ENCODE measurements at places on chromosomes 3 and 15.

DNA sequence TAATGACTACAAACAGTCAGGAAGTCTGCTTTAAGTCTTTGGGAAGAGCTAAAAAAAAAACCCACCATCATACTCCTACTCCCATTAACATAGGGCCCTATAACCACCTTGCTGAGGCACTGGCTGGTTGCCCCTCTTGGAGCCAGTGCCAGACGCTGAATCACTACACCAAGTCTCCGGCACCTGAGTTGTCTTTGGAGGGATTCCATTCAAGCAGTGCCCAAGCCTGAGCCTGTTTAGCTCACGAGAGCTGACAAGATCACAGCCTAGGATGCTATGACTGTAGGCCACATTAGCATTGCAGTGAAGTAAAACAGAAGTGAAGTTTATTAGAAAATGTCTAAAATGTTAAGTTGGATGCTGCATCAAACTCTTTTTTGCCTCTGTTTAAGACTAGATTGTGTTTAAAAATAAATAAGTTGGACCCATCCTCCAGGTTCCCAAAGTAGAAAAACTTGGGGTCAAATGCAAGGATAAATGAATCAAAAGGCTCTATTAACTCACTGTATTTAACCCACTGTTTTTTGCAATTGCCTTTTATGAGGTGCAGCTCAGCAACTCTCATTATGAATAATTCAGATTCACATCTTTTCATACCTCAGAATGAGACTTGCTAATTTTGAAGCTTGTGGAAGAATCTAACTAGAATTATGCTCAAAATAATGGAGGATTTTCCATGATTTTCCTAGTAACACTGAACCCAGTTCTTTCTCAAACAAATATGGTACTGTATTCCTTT is 461.9 kb downstream of the FOXP1 start:
- no peak for DNase-seq

DNA sequence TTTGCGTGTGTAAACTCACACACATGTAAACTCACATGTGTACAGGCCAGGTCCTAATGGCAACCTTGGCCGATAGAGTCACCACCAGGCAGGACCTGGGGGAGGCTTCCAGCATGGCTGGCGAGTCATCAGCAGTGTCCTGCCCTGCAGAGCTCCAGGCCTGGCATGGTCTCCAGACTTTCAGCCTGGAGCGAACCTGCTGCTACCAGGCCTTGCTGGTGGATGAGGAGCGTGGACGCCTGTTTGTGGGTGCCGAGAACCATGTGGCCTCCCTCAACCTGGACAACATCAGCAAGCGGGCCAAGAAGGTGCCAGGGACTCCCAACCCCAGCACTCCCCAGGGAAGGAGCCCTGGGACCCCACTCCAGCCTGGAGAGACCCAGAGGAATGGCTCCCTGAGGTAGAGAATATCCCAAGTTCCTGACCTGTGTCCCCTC is 1.0 kb downstream of the SEMA3B start:
- DNase-seq: peak; percentile 42

GRCh38 chr15:58513726-58514336 is 82.0 kb downstream of the LIPC start:
- no peak for DNase-seq

DNA sequence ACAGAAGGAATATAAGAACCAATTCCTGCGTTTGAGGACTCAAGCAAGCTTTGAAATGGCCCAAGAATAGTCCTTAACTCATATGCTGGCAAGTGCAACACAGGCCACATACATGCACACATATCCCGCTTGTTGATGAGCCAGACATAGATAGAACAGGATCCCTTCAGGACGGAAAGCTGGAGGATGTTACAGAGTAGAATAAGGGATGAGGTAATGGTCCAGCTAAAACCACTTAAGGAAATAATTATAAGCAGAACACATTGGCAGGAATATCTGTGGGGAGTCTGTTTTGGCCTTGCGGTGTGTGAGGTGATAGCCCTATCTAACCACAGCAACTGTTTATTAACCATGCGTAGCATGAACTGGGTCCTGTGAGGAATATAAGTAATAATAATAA is 25.0 kb downstream of the SCG3 start:
- DNase-seq: peak; percentile 72

DNA sequence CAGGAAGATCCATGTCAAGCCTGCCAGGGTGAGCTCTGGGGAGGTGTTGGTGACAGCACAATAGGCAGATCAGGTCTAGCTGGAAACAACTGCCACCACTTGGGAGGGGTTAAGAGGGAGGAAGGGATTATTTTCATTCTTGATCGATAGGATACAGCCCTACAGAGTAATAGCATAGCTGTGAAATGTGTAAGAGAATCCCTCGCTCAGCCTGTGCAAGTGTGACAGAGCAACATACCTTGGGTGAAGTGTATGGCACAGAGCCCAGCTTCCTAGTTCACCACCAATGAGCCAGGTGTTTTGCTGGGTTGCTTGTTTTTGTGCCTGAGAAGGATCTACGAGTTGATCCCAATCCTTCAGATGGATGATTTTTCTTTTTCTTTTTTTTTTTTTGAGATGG is 9.2 kb upstream of the DCUN1D1 start:
- no peak for DNase-seq

DNA sequence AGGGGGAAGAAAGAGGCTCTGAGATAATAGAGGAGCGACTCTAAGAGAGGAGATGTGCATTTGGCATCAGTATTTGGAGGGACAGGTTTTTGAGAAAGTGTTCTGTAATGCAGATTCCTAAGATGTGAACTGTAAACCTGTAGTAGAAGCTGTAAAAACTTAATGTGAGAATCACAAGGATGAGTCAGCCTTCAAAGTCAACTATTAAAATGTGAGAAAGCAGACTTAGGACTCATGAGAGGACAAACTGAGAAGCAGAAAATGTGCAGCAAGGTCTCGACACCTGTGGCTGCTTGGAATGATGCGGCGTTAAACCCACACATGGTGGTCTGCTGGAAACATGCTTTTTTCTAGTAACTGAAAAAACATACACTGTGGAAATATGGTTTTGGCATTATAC is 36.0 kb downstream of the USP13 start:
- no peak for DNase-seq

DNA sequence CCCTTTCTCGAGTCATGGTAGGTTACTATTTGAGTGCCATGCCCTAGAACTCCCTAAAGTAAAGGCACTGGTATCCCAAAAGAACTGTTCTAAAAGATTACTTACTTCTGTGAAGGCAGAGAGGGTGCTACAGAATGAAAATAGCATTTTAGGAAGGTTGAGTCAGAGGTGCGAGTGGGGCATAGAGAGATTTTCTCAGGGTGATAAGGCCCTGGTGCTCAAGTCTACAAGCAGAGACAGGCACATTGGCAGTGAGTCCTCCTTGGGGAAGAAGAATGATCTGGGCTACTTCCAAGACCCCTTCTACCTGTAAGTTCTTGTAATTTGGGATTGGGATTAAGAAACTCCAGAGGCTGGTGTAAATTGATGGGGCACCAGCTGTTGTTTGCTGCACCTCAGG is 96.7 kb downstream of the AKAP13 start:
- DNase-seq: no peak

- DNase-seq: no peak
These were observed 120.0 kb downstream of the DUT start for GRCh38 chr15:48451241-48451640.

GRCh38 chr3:45929042-45929679 is 14.1 kb upstream of the CXCR6 start:
- DNase-seq: peak; percentile 52

DNA sequence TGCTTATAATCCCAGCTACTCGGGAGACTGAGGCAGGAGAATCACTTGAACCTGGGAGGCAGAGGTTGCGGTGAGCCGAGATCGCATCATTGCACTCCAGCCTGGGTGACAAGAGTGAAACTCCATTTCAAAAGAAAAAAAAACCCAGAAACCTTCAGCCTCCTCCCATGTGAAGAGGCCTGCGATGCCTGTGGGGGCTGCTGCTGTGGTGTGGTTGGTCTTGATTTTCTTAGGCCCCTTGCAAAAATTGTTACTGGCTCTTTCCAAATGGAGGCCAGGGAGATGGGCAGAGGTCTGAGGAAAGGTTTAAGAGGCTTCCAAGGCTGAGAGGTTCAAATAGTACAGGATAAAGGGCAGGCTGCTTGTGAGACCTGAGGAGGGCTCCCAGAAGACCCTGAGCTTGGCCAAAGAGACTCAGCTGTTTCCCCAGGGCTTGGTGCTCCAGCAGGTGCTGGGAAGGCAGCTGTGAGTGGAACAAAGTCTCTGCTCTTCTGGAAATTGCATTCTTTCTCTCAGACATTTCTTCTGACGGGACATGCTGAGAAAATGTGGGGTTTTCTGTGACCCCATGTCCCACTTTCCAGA is 18.4 kb downstream of the GCSAM start:
- no peak for DNase-seq

- peak; percentile 5 for DNase-seq
These were observed 90.1 kb downstream of the SATB1 start for GRCh38 chr3:18334837-18335601.

DNA sequence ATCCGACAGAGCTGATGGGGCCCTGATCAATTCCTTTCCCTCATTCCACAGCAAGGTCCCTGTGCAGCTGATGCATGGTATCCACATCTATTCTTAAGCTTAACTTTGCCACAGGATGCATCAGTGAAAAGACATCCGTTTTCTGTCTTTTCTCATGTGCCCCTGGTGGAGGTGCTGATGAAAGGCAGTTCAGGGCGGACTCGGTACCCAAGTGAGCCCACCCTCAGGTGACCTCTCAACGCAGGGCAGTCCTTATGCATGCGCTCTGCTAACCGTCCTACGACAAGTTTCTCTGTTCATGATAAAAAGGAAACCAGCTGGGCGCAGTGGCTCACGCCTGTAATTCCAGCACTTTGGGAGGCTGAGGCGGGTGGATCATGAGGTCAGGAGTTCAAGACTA is 251.4 kb downstream of the ADAMTS17 start:
- no peak for DNase-seq

- DNase-seq: no peak
These were observed 577 bp downstream of the CHD2 start for GRCh38 chr15:92900731-92901071.

- DNase-seq: peak; percentile 67
These were observed 22.5 kb downstream of the SLC6A6 start for GRCh38 chr3:14424711-14425580.

GRCh38 chr15:101579631-101580163 is 72.5 kb downstream of the TM2D3 start:
- peak; percentile 25 for DNase-seq

- no peak for DNase-seq
These were observed 107.8 kb upstream of the BOC start for GRCh38 chr3:113103588-113103987.

DNA sequence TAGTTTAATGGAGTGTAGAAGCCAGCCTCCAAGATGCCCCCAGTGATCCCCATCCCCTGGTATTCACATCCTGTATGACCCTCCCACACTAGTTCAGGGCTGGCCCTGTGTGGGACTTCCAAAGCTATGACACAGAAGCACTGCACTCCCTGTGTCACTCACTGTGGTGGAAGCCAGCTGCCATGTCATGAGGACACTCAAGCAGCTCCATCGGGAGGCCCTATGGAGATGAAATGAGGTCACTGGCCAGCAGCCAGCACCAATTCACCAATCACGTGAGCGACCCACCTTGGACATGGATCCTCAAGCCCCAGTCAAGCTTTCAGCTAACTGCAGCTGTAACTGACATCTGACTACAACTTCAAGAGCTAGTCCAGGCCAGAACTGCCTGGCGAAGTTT is 3.9 kb upstream of the ACAN start:
- no peak for DNase-seq

GRCh38 chr15:71683411-71684274 is 126.7 kb upstream of the NR2E3 start:
- DNase-seq: no peak

- DNase-seq: peak; percentile 14
These were observed 59.2 kb downstream of the RSRC1 start for GRCh38 chr3:158169091-158169491.

DNA sequence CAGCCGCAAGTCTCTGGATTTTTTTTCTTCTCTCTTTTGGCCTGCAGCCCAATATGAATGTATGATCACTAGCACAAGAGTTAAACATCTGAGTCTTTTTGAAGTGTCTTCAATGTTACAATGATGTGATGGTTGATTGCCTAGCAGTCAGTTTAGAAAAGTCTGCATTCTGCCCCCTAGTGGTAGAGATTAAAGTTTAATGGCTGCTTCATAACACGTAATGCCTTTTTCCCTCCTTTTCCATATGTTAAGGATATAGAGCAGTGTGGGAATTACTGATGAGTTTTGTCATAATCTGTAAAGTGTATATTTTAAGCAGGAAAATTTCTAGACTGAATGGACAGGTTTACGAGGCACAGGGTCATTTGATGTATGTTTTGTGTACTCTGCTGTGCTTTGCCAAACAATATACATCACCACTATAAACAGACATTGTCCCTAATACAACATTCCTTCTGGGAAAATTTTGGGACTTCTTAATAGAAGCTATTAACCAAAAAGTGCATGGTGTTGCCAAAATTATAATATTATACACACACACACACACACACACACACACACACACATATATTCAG is 1038.5 kb upstream of the NR2F2 start:
- no peak for DNase-seq

GRCh38 chr3:53114412-53115074 is 15.7 kb downstream of the RFT1 start:
- DNase-seq: peak; percentile 7

DNA sequence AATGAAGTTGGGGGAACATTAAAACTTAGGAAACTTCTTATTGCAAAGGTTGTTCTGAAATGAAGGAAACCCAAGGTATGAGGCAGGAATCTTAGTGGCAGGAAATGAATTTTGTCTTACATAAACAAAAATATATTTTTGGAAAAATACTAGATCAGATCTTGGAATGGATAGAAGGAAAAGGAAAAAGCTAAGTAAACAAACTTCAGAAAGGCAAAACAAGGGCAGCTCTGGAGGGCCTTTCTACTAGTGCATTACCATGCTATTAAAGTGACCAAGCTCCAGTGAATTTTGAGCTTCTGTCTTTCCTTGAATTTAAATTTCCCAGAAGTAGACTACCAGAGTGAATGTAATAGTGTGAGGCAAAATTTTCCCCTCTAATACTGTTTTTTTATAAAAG is 13.6 kb downstream of the ARL6 start:
- peak; percentile 18 for DNase-seq

GRCh38 chr15:23035964-23036566 is 3.3 kb downstream of the TUBGCP5 start:
- peak; percentile 68 for DNase-seq

DNA sequence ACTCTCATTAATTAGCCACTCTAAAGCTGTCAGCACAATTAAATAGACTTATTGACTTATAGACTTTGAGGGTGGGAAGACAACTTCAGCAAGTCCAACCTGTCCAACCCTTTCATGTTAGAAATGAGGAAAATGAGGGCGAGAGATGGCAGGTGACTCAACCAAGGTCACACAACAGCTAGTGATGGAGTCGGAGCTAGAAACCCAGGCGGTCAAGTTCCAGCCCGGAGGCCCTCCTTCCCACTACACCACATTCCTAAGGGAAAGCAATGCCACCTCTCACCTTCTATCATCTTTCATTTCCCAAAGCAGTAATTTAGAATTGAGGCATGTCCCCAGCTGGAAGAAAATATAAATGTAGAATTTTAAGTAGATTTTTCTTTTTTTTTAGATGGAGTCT is 28.7 kb downstream of the SEMA5B start:
- DNase-seq: no peak

GRCh38 chr15:29090617-29091466 is 178.8 kb downstream of the NSMCE3 start:
- DNase-seq: peak; percentile 29

Measured in mesenchymal stem cell (in vitro differentiated cells and primary cell).